ENCODE measurements at places on chromosomes 1 and 21.

DNA sequence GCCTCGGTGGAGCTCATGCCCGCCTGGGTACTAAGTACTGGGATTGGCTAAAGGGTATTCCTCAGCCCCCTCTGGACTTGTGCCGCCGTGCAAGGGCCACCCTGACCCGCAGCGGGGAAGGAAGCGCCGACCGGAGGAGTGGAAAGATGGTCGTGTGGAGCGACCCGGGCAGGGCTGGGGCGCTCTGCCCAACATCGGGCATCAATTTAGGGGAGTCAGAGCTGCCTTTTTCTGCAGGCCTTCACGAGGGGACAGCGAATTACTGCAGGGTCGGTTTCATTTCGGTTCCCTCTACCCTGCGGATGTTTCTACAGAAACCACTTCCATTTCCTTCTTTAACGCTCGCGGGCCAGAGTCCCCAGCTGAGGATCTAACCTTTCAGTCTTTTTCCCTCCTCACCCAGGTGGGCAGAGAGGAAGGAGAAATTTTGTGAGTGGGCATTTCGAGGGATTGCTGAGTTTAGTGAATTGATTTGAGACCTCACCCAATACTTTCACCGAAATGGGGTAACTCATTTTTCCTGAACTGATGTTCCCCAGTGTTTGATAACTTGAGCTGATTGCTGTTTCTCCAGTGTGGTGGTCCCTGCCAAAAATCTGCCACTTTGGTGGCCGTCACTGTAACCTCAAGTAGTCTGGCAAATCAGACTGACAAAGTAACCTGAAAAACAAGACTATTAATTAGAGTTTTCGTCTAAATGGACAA lies 1.1 kb downstream of the TOR1AIP1 start:
- no peak for DNase-seq

DNA sequence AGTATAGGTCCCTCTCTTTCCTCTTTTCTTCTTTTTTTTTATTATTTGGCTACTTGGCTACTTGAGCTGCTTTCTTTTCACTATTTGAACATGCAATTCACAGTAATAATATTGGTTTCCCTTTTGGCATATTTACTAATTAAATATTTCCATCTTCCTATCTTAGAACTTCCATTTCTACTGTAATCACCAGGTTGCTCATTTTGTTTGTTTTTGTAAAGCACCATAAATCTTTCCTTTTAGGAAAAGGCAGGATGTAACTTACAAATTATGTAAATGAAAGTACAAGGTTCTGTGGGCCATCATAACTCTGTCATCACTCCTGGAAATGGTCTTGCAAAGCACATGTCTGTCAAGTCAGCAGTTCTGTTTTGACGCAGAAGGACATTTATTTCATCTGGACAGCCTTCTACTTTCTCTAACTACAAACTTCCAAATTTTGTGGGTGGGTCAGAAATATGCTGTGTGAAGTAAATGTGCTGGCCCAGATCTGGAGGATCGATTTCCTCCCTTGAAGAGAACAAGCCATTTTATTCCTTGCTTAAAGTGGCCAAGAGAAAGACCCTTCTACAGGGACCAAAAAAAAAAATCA lies 71.7 kb upstream of the TNFSF18 start:
- no peak for DNase-seq

DNA sequence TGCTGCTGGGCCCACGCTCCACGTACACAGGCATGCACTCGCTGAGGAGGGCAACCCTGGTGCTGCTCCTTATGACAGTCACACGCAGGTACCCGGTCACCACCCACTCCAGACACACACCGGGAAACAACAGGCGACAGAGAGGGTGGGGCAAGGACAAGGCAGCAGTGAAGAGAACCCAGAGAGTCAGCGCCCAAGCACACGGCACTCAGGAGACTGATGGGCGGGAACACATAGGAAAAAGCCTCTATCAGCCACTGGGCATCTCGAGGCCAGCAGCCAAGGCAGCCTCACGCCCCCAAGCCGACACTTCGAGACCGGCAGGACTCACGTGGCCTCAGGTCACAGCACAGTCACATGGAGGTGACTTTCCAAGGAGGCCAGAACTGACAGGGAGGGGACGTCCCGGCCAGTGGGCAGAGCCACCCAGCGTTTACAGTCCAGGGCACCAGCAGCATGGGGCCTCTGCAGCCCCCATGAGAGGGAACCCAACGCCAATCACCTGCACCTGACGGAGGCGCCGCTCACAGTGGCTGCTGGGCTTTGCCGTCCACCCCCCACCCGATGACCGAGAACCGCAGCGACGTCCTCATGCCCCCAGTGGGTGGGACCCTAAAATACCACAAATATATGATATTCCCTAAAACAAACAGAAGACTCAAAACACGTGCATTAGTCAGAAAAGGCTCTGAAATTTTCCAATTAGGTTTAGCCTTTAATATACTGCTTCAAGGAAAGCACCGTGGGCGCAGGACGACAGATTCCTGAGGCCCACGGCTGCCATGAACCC lies 19.7 kb downstream of the PTTG1IP start:
- no peak for DNase-seq

GRCh38 chr1:46444466-46444865 lies 45.2 kb upstream of the DMBX1 start:
- DNase-seq: no peak

DNA sequence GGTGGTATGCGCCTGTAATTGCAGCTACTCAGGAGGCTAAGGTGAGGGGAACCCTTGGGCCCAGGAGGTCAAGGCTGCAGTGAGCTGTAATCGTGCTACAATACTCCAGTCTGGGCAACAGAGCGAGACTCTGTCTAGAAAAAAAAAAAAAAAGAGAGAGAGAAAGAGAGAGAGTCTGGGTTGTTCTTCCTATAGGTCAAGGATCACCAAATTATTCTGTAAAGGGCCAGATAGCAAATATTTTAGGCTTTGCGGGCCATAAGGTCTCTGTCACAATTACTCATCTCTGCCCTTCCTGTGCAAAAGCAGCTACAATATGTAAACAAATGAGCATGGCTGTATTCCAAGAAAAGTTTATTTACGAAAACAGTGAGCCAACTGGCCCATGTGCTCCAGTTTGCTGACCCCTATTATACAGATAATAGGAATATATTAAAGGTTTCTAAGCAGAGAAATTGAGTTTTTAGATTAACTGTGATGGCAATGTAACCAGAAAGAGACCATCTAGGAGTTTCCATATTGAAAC lies 2.1 kb downstream of the SASS6 start:
- no peak for DNase-seq

DNA sequence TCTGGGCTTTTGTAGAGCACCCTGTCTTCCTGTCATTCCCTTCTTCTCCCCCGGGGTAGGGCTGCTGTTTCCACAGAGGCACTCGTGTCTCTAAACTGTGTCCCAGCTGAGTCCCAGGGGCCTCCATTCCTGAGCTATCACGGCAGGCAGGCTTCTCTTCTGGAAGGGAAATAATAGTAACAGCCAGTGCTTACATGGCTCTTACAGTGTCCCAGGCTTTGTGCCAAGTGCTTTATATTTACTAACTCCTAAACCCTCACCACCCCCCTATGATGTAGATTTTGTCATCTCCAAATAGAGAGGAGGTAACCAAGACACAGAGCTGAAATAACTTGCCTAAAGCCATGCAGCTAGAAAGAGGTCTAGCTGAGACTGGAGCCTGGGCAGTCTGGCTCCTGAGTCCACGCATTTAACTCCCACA lies 1.4 kb upstream of the CELF3 start:
- no peak for DNase-seq

- no peak for DNase-seq
These were observed 10.7 kb downstream of the AKIRIN1 start for GRCh38 chr1:39001516-39002421.

GRCh38 chr1:66598670-66599069 lies 64.7 kb downstream of the SGIP1 start:
- no peak for DNase-seq

DNA sequence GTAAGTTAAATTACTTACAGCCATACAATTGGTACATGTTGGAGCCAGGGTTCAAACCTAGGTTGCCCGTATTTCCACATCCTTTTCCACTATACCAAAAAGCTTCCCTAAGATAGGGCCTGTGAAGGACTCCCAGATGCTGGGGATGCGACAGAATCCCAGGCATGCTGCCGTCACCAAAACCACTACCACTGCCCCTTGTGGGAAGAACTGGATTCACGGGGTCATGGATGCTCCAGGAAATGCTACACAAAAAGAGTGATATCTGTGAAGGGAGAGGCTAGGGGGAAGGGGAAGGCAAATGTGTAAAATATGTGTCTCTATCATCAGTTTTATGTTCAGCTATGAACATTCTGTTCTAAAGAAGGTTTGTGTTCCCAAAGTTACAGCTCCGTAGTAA lies 133.9 kb upstream of the IVNS1ABP start:
- no peak for DNase-seq

DNA sequence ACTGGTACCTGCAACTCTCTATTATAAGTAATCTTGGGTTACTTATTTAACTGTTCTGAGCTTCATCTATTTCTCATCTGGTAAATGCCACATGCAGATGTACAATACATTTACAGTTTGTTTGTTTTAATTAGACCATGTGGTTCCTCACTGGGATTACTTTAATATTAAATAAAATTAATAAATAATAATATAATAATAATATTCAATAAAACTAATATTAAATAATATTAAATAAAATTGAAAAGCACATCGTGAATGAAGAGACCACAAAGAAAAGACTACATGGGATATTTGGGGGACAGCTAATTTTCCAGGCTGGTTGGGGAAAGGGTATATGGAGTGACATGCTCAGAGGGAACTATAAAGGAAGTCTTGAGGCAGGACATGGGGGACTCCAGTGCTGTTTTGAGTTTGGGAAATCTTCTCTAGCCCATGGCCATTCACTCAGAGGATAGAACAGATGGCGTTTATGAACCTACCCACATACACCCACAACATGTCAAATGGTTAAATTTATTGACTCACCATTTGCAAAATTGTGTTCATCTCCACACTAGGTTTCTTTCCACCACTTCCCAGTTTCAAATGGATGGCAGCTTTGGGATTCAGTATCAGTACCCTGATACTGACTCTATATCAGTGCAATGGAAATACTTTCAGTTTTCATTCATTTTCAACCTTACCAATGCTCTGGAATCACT lies 25.6 kb downstream of the DIRAS3 start:
- DNase-seq: no peak

DNA sequence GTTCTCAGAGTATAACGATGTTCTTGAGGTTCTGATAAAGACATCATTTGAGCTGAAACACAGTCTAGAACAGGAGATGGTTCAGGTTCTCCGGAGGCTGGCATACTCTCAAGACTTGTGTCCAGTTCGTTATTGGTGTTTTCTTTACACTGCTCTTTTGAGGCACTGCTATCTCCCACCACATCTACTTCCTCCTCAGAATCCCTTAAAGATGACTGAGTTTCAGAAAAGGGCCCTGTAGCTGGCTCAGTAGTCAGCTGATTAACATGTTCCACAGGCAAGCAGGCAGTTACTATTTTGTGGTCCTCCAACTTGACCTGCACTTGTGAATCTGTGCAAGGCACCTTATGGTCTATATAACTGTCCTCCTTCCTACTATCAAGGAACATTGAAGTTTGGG lies 50.2 kb downstream of the ZZZ3 start:
- DNase-seq: no peak

GRCh38 chr21:46168659-46169386 lies 13.4 kb upstream of the FTCD start:
- DNase-seq: no peak

DNA sequence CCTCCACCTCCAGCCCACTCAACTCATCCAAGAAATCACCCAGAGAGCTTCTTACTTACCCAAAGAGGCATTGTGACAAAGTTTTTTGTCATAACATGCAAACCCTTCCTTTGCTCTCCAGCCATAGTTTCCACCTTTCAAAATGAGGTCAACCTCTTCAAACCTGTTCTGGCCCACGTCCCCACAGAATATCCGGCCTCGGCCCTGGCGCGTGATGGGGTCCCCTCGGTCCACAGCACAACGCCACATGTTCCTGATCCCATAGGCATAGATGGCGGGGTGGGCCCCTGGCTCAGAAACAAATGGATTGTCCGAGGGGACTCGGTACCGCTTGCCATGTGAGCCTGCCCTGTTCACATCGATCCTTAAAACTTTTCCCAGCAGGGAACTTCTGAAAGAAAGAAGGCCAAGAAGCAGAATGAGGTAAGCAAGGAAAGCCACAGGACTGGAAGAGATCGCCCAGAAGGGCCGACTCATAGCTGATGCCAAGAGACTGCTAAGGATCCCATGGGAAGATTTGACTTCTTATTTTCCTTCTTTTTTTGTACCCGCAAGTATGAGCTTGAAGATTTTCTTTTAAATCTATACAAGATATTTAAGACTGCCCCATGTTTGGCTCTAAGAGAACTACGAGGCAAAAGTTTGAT lies 7.8 kb downstream of the HHIPL2 start:
- DNase-seq: no peak

GRCh38 chr1:2073382-2074230 lies 23.4 kb downstream of the PRKCZ start:
- DNase-seq: no peak

DNA sequence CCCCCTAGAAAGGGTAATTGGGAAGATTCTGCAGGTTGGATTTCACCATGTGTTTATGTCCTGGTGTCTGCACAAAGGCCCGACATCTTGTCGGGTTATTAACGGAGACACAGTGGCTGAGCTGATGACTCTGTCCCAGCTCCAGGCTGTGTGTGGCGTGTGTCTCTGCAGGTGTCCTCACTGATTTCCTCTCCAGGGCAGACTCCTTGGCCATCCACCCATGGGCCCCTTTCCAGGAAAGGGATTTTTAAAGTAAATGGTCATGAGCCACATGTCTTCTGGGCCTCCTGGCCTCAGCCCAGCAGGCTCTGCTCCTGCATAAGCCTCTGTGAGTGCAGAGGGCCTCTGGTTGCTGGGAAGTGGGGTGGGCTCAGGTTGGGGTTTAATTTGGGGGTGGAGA lies 418.7 kb upstream of the VAMP3 start:
- DNase-seq: no peak

- no peak for DNase-seq
These were observed 40.7 kb upstream of the VASH2 start for GRCh38 chr1:212909652-212910063.

DNA sequence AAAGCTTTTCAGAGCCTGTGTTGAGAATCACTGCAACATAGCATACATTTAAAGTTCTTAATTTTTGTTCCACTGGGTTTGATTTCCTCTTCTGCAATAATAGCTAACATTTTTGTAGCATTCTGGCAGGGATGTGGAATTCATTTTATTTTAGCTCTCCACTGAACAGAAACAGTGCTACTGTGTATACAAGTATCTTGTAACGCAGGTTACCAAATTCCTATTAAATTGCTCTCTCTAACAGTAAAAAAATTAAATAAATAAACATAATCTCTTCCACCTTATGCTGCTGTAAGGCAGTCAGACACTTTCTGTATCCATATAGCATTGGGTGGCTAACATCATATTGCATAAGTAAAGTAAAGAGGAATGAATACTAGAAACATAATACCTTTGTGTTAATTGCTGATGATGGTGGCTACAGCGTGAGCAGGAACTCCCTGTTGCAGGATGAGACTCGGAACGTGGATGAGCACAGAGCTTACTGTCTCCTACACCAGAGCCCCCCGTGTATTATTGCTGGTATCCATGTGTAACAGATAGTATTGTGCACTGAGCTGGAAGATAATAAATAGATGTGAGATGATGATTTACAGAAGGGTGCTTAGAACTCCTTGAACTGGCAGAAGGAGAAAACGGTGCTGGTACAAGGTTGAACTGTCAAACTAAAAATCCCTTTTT lies 276.9 kb upstream of the SNX7 start:
- no peak for DNase-seq
